ENCODE measurements at places on chromosomes 4 and X. TPM values are rescaled to one million over a fixed set of nuclear protein-coding genes. Genes with fewer than 3 reads are reported as not detected.
A peak's percentile ranks its signal among the peaks of the same experiment; 100 is the strongest.

Gene ANKRD50
- polyA plus RNA-seq, result 22.3 TPM

Gene PCSK1N
- 178 TPM for polyA plus RNA-seq

DNA sequence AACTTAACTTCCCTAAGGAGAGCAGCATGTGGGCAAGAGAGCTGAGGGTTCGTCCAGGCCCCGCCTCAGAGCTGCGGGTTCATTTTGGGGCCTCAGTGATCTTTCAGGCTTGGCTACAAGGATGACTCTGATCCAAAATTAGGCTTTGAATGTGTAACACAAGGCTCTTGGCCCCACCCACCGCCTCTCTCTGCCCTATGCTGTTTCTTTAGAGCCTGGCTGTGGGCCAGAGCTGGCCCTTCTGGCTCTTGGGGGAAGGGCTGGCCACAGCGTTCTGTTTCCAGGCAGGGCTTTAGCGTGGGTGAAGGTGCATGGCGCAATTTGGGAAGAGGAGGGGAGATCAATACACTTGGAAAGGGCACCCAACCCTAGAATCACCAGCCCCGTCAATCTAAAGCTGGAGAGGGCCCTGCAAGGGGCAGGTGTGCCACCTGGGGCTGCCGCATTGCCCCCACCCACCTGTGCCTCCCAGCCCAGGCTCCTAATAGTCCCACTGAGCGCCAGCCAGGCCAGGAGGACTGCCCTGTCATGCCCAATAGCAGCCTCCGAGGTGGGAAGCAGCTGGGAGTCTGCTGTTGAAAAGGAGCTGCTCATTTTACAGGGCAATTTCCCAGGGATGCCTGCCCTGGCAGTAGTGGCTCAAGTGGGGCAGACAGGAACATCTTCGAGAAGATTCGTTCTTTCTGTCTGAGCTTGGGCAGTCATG is 84.5 kb upstream of the MAML3 start:
- DNase-seq, result no peak
- peak overlapping the region; percentile 59 for H3K27ac ChIP-seq
- H3K4me1 ChIP-seq, result peaks cover 32% of the 10 kb centered on the region
- no peaks in the 10 kb centered on the region for H3K36me3 ChIP-seq
- H3K27me3 ChIP-seq, result no peaks in the 10 kb centered on the region
- no peak overlapping the region for H3K4me3 ChIP-seq

- peaks cover 5% of the 10 kb centered on the region for H3K4me1 ChIP-seq
- H3K27me3 ChIP-seq, result no peaks in the 10 kb centered on the region
- no peak overlapping the region for H3K27ac ChIP-seq
- no peak overlapping the region for H3K4me3 ChIP-seq
Observed at GRCh38 chr4:99645638-99646037, 12.0 kb downstream of the C4orf54 start.

DNA sequence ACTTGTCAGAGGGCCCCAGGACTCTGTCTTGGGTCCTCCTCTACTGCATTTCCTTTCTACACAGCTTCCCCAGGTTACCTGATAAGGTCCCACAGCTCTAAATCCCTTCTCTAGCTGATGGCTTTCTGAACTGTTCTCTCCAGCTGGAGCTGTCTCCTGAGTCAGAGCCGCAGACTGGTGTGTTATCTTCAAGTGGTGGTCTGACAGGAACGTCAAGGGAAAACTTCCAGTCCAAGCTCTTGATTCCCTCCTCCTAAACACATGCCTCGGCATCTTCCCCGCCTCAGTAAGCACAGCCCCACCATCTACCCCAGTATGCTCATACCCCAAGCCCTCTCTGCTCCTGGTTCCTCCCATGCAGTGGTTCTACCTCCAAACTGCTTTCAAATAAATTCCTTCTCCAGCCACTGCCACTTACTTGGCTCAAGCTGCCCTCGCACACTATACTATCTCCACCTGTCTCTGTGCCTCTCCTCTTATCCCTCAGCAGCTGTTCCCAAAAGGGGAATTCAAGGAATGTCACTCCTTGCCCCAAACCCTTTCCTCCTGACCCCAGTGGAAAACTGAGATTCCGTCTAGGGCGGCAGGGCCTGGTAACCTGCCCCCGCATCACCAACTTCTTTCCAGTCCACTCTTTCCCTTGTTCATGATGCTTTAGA is 17.2 kb upstream of the CENPU start:
- H3K27me3 ChIP-seq, result no peaks in the 10 kb centered on the region
- H3K4me1 ChIP-seq, result peaks cover 10% of the 10 kb centered on the region
- no peak for DNase-seq
- no peaks in the 10 kb centered on the region for H3K36me3 ChIP-seq
- H3K4me3 ChIP-seq, result no peak overlapping the region
- H3K27ac ChIP-seq, result no peak overlapping the region

Measured in large intestine (tissue), 12 donors.